Stimulated activated CD4-positive, alpha-beta T cell treated with anti-CD3 and anti-CD28 coated beads, Interleukin-1b, Interleukin-23, amount 100 ng/mL, for 1 hour (primary cell): ENCODE measurements at places on chromosomes 7 and 10.

DNA sequence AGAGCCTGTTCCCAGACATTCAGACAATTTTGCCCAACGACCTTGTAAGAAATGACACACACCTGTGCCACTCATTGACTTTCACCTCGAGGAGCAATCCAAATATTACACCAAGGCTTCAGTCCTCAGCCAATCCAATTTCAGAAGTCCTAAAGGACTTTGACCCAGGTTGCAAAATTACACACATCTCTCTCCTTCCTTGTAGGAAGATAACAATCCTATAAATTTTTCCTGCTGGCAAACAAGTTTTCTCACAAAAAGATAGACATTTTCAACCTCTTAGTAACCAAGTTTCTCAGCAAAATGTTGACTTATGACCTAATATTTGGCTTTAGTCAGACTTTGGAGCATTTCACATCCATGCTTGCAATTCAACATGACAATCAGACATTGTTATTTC is 745.0 kb downstream of the GRID1 start:
- no peak for DNase-seq

DNA sequence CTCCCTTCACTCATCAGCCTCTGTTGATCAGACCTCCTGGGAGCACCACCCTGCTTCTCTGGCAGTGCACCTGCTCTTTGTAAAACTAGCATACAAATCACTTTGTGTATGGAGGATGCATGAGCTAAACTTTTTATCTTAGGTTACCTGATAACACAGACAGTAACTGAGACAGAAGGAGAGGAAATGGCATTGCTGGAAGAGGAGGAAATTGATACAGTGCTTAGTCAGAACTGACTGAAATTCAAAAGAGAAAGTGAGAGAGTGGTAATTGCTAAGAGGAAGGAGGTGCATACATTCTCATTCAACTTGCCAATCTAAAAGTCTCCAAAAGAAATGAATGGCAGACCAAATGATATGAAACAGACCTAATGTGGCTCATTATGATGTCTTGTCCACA is 1120.7 kb downstream of the GATA3 start:
- DNase-seq: no peak

DNA sequence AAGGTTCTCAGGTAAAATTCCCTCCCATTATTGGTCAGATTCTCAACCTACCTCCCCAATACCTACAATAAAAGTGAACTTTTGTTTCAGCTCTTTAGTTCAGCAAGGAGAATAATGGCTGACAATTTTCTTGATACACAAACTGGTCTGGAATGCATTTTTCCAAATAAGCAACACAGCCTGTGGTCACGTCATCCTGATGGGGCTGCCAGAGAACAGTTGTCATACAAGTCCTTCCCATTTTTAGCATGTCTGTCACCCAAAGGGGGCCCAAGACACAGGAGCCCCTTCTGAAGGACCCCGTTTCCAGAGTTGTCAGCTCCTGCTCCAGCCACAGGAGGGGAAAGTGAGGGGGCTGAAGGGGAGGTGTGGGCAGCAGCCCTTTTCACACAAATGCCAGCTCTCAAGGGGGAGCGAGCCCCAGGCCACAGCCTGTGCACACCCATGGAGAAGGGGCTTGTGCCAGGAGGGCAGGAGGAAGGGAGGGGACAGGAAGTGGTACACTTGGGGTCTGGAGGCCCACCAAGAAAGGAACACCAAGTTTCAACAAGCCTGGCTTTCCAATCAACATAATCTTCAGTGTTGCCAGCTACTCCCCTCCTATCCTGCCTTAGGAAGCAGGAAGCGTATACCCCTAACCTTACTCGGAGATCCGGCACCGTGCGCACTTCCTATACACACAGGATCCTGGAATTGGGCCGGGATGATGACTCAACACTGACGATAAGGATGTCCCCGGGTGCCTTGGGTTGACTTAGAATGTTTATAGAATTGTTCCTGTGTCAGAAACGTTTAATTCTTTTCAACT is 43.4 kb upstream of the PDLIM1 start:
- DNase-seq: no peak

DNA sequence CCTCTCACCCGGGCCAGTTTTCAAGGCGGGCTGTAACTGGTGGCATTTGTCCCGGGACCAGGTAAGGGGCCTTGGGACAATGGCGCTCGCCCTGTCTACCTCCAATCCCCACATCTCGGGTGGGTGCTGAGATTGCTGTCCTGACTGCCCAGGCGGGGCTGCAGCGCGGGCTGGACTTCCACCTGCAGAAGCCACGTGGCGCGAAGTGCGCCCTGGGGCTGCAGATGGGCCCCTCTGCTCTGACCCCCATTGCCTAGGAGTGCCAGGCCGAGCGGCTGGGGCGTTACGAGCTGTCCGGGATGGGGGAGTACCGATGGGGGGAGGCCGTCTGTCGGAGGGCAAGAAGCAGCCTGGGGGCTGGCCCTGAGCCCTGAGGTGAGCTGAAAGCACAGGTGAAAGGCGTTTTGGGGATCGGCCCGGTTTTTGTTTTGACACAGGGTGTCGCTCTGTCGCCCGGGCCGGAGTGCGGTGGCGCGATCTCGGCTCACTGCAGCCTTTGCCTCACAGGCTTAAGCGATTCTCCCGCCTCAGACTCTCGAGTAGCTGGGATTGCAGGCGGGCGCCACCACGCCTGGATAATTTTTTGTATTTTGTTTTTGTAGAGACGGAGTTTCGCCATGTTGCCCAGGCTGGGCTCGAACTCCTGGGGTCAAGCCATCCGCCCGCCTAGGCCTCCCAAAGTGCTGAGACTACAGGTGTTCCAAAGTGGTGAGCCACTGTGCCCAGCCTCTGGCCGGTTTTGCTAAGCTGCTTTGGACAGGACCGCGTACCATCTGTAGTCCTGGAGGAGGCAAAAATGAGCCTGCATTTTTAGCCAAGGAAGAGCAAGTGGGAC is at the start of gene SFXN2:
Gene SFXN2, plus strand, starts transcription at position 16 of the 835 bp plus-strand sequence. CDS start 12,001 bp downstream, outside the sequence.
- DNase-seq: peak; percentile 3

DNA sequence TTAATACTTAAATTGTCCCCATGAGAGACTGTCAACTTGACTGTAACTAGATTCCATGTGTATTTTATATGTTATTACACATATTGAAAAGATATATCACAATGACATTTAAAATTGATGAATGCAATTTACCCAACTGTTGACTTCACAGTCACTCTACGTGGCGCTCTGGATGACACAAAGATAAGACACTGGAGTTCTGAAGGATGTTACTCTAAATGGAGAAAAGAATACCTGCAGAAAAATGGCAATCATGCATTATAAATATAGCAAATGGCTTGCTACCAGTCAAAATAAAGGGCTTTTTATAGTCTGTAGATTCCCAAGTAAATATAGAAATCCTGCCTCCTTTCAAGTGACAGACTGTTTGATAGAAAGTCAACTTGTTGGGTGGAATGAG is 143.6 kb upstream of the KLF6 start:
- DNase-seq: no peak

DNA sequence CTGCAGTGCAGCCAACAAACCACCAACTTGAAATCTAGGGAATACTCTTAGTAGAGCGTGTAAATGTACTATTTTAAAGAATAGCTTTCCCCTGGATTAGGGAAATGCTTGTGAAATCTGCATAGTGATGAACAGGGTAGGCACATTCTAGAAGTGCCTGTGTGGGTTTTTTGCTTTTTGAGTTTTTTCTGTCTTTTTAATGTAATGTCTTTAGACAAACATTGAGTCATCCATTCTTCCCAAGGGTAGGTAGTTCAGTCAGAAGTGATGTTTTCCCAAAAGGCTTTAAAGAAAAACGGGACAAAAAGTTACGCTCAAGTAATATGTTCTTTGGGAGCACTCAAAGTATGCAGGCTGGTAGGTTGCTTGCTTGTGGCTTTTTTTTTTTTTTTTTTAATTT is 130.0 kb downstream of the AUTS2 start:
- DNase-seq: no peak

DNA sequence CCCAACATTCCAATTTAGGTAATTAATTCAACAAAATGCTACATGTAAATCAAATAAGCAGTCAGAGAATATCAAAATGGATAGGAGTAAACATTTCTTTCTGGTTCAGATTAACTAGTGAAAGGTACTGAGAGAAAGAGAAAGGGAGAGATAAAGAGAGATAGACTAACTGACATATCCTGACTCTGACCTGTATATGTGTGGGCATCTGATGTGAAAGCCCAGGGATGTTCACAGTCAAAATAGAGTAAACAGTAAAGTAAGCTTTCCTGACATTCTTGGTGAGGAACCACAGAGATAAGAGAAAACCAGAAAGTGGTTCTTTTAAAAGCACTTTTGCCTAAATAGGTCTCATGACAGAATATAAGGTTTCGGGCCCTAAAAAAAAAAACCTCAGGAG is 37.5 kb upstream of the ANK3 start:
- DNase-seq: no peak

DNA sequence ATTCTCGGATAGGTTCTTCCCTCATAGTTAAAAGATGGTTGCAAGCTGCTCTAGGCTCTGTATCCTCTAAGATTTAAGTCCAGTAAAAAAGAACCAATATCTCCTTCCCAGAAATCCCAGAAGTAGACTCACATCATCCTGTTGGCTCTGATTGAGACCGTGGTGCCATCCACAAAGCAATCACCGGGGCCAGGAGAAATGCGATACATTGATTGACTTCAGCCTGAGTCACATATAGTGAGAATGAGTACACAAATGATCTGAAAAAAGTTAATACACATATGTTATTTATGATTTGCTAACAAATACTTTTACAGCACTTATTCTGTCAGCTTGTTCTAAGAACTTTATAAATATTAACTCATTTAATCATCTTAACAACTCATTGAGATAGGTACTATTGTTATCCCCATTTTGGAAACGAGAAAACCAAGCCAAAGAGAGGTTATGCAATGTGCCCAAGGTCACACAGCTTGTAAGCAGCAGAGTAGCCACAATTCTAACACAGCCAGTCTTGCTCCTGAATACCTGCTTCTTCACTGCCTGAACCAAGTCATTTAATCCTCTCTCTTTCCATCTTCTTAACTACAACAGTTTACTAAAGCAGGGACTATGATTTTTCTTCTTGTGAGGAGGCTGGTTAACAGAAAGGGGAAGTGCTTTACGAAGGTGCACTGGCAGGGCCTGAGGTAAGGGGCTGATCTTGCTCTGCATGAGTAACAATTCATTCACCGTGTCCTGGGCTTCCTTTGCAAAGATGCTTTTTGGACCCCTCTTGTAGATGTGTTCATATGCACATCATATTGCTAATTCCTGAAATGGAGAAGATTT is 177.0 kb downstream of the REEP3 start:
- DNase-seq: no peak

DNA sequence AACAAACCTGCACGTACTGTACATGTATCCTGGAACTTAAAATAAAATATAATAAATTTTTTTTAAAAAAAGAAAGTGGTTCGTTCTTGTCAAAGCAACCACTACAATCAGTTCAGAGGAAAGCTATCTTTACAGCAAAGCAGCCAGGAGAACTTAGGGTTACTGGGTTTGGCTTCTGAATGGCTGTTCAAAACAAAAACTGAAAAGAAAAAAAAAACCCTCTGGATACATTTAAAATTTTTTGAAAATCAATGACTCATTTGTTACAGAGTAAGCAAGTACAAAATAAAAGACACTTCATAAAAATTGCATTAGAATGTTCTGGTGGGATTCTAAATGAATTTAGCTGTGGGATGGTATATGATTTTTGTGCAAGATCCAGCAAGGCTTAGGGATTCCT is 28.6 kb upstream of the ADD3 start:
- DNase-seq: no peak
